H7 (cell line): ENCODE measurements at places on chromosomes 13 and 19.

DNA sequence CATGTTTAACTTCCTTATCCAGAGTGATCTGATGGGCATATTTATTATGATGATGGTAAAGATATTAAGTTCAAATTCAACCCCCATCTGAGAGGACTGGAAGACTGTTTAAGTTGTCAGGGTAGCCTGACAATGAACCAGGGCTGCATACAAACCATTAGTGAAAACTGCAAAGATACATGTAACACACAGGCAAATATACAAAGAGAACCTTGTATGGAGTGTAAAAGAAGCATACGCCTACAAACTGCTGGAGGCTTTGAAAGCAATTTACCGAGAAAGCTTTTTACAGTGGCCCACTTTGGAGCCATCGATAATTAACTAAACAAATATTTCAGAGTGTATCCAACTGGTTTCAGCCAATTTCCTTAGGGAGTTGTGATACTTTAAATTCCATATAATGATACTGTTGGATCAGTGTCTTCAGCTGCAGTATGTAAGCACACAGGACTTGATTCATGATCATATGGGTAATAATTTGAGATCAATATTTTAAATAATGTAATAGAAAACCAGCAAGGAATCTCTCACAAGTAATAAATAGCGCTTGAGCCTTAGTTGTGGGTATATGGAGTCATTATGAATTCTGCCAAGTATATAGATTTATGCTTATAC lies 231.5 kb upstream of the SPRY2 start:
- DNase-seq: no peak

GRCh38 chr19:46493236-46494145 lies 2.2 kb downstream of the PNMA8B start:
- DNase-seq: peak; percentile 88

- no peak for DNase-seq
Measured at GRCh38 chr19:8457827-8458226, 13.1 kb downstream of the HNRNPM start.

DNA sequence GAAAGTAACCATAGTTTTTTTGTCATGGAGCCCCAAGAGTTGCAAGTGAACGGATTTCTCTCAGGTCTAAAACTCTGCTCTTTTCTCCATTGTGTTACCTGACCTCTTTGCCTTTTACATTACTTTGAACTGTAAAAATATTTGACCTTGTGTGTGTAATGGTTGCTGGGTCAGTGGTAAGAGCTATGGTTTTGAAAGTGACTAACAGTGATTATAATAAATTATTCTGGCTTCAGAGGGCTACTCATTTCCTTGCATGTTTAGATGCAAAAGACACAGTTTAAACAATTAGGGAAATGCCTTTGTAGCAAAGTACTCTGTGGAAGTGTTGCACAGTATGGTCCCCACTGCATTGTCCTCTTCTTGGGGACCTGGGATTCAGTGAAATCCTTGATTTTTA lies 29.3 kb upstream of the PSG8 start:
- DNase-seq: no peak

DNA sequence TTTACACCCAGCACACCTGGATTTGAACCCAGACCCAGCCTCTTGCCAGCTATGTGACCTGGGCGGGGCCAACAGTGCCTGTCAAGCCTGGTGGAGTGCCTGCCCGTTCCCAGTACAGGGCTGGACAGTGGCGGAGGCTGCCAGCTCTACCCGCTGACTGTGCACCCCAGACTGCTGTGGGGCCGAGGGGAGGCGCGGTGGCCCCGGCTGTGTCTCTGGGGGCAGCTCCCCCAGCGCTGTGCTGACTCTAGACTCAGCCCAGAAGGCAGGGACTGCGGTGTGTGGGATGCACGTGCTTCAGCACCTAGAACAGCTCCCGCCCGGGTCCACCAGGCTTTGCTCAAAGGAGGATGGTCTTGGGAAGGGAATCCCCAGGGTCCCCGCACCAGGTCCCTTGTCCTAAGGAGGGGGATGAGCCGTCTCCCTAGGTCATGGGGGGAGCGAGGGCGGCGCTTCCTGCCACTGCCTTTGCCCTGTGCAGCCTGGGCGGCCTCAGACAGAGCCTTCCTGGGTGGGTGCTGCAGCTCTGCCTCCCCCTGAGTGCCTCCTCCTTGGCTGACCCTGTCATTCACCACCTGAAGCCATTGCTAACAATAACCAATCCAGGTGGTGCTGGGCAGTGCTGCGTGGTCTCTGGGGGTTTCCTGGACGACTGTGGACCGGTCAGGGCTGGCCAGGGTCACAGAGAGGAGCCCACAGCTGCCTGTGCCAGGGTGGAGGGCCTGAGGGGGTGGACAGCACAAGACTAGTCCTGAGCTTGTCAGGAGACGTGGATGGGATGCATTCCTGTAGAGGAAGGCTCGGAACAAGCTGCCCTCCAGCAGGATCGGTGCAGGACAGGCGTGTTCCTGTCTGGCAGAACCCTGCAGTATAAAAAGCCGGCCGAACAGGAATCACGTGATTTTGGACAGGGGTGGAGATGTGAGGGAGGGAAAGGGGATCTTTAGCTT lies 18.6 kb downstream of the TMEM255B start:
- DNase-seq: peak; percentile 96

GRCh38 chr13:35744566-35745178 lies 268.2 kb upstream of the MAB21L1 start:
- no peak for DNase-seq

DNA sequence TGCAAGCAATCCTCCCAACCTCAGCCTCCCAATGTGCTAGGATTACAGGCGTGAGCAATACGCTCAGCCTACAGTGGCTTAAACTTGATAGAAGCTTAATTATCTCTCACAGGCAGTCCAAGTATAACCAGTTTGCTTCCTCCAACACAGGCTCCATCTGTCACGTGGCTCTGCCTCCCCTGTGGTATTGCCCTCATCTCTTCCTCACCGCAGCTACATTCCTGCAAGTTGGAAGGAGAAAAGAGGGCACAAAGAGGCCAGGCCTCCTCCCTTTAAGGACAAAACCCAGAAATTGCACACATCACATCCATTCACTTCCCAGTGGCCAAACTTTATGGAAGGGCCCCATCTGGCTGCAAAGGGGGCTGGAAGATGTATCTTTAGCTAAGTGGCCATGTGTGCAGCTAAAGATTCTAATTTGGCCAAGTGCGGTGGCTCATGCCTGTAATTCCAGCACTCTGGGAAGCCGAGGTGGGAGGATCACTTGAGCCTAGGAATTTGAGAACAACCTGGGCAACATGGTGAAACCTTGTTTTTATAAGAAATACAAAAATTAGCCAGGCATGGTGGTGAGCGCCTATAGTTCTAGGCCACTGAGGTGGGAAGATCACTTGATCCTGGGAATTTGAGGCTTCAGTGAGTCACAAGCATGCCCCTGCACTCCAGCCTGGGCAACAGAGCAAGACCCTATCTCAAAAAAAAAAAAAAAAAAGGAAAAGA lies 3.1 kb upstream of the SDHAF1 start:
- no peak for DNase-seq

GRCh38 chr19:10981252-10981895 lies 20.5 kb downstream of the SMARCA4 start:
- DNase-seq: peak; percentile 49

- peak; percentile 93 for DNase-seq
Measured at GRCh38 chr19:35673121-35673804, 6.9 kb downstream of the UPK1A start.

GRCh38 chr19:46056536-46056935 lies 15.7 kb upstream of the IGFL4 start:
- no peak for DNase-seq

- no peak for DNase-seq
Measured at GRCh38 chr13:57326532-57326931, 159.5 kb downstream of the PRR20E start.

DNA sequence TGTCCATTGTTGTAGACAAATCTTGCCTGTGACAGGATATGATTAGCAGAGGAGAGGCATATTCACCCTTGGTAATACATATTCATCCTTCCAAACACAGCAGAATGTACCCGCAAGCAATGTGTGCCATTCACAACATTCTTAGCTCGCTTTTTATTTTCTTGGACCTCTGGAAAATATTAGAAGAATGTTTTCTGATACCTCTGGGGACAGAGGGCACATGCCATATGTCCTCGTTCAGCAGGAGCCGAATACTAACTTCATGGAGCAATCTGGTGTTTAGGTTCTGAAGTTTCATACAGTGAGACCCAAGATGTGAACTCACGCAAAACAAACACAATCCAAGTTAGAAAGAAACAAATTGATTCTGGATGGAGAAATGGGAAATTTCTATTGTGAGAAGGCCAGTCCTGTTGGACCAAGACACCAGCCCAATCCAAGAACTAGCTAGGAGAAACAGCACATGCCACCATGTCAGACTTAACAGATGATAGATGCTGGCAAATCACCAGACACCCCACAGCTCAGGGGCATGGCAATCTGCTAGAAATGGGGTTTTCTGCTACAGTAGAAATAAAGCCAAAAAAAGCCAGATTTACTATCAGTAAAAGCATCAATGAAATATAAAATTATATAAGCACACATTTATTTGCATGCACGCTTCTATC lies 297.4 kb downstream of the DCLK1 start:
- no peak for DNase-seq

- no peak for DNase-seq
Measured at GRCh38 chr13:27295096-27295495, 24.5 kb downstream of the RASL11A start.

DNA sequence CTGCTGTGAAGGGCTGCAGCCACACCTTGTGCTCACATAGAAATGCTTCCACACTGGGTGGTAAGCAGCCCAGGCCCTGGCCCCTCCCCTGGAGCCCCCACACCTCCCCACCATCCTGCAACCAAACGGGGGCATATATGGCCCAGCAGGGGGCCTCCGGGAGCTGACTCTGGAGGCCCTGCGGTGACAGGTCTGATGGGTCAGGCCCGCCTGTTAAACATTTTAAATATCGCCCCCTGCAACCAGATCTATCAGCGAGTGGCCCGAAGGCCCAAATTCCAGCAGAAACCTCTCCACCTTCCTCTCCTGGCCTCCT lies 48.0 kb upstream of the KATNAL1 start:
- DNase-seq: peak; percentile 60

DNA sequence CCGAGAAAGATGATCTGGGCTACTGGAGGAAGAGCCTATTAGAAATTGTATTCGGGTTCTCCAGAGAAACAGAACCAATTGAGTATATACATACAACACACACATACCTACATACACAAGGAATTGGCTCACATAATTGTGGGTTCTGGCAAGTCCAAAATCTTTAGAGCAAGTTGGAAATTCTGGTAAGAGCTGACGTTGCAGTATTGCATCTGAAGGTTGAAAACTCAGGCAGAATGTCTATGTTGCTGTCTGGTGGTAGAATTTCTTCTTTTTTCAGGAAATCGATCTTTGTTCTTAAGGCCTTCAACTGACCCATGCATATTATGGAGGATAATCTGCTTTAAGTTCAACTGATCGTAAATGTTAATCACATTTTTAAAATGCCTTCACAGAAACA lies 15.5 kb upstream of the OLFM4 start:
- no peak for DNase-seq

GRCh38 chr19:54893406-54893805 lies 12.5 kb upstream of the NCR1 start:
- peak; percentile 60 for DNase-seq

- no peak for DNase-seq
Measured at GRCh38 chr13:36548129-36548528, 115.8 kb downstream of the CCNA1 start.

- DNase-seq: peak; percentile 90
Measured at GRCh38 chr19:6047741-6048251, 62.5 kb downstream of the RFX2 start.
